Right lobe of liver (tissue), 6 donors: ENCODE measurements at places on chromosomes 6 and 20.

DNA sequence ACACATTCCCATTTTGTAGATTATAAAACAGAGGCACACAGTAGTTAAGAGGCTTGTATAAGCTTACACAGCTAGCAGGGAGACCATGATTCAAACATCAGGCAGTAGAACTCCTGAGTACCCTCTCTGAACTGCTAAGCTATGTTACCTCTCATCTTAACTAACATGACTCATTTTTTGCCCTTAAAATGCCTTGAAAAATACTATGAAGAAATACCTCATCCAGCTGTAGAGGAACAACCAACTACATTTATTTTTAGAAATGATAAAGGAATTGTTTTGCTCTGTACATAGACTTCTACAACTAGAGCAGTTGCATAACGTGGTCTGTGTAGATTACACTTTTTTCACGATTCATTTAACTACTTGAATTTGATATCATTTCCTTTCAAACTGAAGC, 102.1 kb downstream of the FLRT3 start:
- no peak for DNase-seq

DNA sequence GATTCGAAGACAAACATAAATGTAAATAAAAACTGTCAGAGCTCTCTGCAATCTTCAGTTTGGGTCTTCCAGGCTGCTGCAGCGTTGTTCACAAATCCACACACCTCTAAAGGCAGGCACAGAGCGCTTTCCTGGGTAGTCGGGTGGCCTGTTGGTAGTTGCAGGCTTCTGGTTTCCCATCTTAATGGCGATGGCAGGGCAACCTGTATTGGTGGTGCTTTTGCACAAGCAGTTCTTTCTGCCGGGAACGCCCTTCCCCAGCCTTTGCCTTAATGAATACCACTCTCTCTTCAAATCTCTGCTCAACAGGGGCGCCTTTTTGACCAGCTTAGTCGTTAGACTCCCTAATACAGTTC, 723 bp upstream of the IFT52 start:
- DNase-seq, result peak; percentile 50

DNA sequence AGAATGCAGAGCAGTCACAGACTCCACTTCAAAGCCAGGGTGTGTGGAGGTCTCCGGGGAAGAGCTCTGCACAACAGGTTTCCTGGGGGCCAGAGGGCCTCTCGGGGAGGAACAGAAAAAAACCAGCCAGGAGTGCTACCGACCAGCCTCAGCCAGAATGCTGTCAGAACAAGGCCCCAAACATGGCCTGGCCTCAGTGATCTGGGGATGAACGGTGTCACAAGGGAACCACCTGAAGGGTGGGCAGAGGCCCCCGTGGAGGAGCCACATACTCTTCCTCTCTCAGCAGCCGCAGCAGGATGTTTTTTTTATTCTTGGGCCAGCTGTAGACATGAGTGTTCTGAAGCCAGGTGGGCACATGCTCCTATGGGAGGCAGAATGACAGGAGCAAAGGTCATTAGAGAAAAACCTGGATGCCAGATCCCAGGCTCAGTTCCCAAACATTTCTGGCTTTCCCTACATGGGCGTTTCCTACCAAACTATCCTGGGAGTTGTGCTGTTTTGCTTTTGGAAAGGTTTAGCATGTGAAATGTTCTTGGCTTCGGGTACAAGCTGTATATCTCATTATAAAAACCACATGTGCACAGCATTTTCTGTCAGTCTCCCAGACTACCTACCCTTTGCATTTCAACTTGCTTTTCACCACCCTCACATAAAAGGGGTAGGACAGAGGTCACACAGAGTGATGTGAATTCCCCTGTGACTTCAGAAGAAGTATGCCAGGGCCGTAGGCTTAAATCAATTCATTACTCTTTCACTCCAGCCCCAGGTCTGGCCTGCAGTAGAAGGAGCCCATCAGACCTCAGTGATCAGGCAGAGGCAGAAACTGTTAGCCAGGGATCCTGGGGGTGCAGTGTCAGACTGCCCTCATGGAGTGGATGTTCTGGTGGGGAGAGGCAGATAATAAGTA, 46.2 kb downstream of the TRAF3IP2 start:
- DNase-seq, result peak; percentile 39

DNA sequence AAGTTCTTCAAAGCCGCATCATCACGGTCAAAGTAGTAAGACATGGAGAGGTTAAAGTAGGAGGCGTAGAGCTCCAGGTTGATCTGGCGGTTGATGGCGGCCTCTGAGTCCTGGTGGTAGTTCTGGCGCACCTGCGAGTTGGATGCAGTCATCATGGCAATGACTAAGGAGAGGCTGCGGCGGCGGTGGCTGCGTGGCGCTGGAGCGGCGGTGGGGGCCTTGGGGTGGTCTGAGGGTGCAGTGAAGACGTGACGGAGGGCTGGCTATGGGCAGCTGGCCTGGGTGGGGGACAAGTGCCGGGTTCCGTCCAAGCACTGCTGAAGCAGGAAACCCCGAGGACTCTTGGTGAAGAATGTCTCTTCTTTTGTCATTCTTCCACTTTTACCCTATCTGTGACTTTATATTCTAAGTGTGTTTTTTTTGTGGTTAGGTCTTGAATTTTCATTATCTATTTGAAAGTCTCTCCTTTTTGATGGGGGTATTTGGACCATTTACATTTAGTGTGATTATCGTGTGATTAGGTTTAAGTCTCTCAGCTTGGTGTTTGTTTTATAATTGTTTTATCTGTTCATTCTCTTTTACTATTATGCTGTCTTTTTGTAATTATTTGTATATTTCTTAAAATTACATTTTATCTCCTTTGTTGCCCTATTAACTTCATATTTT, 94.6 kb downstream of the TFAP2B start:
- no peak for DNase-seq

- no peak for DNase-seq
Observed at GRCh38 chr6:31878222-31878621, 575 bp downstream of the SLC44A4 start.

- DNase-seq, result no peak
Observed at GRCh38 chr20:9389346-9389745, 125.0 kb upstream of the LAMP5 start.

DNA sequence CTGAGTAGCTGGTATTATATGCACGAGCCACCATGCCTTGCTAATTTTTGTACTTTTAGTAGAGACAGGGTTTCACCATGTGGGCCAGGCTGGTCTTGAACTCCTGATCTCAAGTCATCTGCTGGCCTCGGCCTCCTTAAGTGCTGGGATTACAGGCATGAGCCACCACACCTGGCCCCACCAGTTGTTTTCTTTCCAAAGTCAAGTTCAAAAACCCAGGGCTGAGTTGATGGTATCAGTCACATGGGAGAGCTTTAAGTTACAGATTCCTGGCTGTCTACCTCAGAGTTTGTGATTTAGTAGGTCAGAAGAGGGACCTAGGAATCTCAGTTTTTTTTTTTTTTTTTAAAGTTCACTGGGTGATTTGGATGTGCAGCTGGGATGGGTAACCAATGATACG, 107.7 kb downstream of the SCP2D1 start:
- no peak for DNase-seq

GRCh38 chr20:63658749-63659187, 656 bp downstream of the RTEL1 start:
- DNase-seq, result no peak

DNA sequence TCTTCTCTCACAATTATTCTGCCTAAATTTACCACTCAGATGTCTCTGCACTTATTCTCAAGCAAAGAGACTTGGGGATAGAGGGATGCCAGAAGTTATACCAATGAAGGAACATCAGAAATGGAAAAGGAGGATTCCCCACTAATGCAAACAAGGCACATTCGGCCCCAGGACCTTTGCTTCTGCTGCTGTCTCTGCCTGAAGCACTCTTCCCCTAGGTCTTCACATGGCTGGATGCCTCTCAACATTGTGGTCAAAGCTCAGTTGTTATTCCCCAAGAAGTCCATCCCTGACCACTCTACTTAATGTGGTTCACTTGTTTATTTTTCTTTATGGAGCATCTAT, 508.7 kb downstream of the DOK5 start:
- no peak for DNase-seq

- no peak for DNase-seq
Observed at GRCh38 chr6:1820165-1820564, 210.4 kb downstream of the FOXC1 start.

DNA sequence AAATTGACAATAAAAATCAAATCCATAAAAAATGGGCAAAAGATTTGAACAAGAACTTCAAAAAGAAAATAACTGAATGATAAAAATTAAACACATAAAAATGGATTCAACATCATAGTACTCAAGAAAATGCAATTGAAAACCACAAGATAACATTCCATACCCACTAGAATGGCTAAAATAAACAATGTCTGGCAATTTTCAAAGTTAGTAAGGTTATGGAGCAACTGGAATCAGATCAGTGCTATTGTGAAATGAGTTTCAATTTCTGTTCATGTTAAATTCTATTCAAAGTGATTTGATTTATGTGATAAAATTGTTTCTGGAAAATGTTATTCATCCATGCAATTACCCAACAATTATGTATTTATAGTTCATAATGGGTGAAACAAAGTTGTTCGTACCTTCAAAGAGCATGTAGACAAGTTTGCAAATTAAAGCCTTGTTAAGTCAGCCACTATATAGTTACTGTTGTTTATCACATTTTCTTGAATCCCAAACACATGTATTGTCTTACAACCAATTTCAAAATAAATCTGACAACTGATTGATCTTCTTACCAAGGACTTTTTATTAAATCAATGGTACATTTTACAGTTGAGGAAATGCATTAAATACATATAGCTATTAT, 151.5 kb upstream of the CENPW start:
- no peak for DNase-seq

DNA sequence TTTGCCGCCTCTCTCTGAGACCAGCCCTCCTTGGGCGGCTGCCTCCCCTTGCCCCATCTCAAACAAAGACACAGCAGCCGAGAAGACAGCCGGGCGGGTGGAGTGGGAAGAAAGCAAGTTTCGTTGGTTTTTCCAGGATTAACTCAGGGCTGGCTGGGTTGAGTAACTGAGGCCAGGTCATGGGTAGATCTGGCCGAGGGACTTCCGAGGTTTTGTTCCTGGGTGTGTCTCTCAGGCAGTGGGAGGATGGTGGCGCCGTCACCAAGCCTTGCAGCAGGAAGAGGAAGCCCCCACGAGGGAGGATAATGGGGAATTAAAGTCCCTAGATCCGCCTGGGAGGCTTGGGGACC, 167.2 kb downstream of the TTLL2 start:
- DNase-seq, result no peak

GRCh38 chr6:85775883-85776282, 133.2 kb upstream of the SYNCRIP start:
- DNase-seq, result no peak

DNA sequence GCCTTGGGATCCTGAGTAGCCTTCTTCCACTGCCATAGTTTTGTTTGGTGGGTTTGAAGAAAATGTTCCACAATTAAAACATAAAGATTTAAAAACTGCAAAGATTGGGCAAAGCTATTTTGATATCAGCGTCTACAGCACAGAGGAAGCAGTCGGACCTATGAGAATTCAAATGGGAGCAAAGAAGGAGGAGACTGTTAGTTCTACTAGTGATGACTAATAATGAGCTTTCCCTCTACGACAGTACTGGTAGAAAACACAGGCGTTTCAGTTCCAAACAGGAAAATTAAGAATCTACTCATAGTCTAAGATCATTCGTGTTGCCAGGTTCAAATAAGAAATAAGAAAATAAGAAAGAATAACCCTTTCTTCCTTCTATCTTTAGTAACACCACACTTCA, 121.2 kb downstream of the INSM1 start:
- DNase-seq, result no peak

DNA sequence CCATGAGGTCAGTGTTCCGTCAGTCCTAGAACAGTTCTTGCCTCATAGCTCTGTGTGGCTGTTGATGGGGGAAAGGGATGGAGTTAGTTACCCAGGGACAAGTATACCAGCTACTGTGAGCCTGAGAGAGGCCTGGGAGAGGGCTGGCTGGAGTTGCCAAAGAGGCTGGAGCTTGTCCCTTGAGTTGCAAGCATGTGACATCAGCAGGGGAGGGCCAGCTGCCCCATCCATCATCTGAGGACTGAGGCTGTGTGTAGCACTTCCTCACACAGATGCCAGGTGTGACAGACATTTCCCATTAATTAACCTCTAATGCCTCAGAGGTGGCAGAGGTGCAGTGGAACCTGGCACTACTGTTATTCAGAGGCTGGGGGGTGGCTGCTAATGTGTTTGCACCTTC, 131.6 kb downstream of the PHACTR3 start:
- no peak for DNase-seq

- DNase-seq, result no peak
Observed at GRCh38 chr6:53399027-53399344, 50.2 kb upstream of the ELOVL5 start.

GRCh38 chr6:157994125-157994795, 12.6 kb downstream of the SYNJ2 start:
- no peak for DNase-seq

GRCh38 chr20:46255440-46256104, 52.7 kb downstream of the CDH22 start:
- peak; percentile 89 for DNase-seq

- no peak for DNase-seq
Observed at GRCh38 chr6:38860041-38860440, 144.9 kb downstream of the DNAH8 start.

GRCh38 chr6:101401792-101402621, 8.5 kb downstream of the GRIK2 start:
- DNase-seq, result no peak

- DNase-seq, result no peak
Observed at GRCh38 chr6:34475238-34475682, 9.4 kb downstream of the PACSIN1 start.

- no peak for DNase-seq
Observed at GRCh38 chr6:111809264-111809663, 64.0 kb downstream of the FYN start.

GRCh38 chr6:35613762-35614161, 75.0 kb downstream of the FKBP5 start:
- no peak for DNase-seq

DNA sequence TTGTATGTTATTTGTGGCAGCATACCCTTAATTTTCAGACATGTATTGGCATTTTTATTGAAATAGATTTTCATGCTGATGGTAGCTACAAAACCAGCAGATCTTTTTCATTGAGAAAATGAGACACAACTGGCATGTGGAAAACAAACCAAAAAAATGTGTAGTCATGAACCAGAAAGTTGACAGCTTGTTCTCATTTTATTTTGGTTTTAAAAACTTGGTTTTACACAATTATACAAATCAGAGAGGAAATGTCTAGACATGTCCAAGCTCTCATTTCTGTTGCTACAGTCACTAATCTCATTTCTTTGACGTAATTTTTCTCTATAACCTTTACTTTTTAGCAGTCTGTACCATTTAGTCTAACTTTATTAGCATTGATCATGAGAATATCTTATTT, 85.4 kb downstream of the GRIK2 start:
- no peak for DNase-seq

GRCh38 chr20:57268399-57269076, 2.1 kb upstream of the BMP7 start:
- no peak for DNase-seq

GRCh38 chr6:116651916-116652315, 16.6 kb downstream of the ZUP1 start:
- DNase-seq, result no peak

DNA sequence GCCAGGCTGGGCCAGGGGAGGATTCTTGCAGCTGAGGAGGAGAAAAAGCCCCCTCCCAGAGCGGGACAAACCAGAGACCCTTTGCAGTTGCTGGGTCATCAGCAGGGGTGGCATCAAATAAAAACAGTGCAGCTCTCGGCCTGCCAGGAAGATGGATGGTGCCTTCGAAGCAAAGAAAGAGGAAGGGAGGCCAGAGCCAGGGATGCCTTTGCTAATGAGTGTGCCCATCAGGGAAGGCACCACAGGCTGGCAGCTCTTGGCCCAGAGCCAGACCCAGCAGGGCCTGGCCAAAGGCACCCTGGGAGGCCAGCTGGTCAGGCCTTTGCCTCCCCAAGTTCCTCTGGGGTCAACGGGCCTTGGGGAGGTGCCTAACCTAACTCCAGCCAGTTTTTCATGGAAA, 26.3 kb upstream of the ZNF318 start:
- DNase-seq, result no peak

GRCh38 chr6:108105571-108105970, 31.0 kb upstream of the OSTM1 start:
- DNase-seq, result no peak
